ENCODE measurements at places on chromosomes 4 and X. TPM values are rescaled to one million over a fixed set of nuclear protein-coding genes. Genes with fewer than 3 reads are reported as not detected.

DNA sequence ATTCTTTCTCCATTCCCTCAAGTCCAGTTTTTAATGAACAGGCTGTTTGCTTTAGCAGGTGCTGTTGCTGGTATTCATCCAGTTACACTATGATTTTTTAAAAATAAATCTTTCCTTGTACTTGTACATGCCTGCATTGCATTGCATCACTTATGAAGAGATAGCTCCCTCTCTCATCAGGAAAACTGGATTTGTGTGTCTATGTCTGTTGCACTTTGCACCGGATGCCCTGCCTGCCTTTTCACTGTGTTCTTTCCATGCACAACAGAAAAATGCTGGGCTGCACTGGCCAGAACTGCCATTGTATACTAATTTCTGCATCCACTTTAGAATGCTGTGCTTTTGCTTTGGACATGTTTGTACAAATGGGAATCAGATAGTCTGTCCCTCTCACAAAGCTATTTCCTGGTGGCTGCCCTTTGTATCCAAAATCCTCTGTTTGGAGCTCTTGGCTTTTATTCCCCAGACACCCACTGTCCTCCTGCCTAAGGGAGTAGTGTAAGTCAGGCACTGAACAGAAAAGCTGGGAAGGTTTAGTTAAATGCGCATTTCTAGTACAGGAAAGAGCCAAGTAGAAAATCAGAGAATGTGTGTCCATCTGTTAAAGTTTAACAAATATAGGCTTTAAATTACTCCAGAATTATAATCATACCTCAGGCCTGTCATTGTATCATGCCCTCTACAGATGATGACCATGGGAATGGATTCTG is 119.1 kb downstream of the MBNL3 start:
- DNase-seq = no peak

DNA sequence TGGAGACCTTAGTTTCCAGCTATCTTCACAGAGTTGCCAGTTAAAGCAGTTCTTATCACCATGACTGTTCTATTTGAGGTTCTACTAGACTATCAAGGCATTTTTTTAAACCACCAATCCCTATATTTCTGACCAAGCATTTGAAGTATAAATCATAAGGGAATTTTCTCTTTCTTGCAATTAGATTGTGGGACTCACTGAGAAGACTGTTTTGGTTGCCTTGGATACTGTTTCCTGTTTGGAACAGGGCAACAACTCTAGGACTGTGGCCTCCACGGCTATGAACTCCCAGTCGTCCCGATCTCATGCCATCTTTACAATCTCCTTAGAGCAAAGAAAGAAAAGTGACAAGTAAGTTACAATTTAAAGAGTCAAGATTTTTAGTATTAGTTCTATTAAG is 11.8 kb downstream of the KIF4A start:
- no peak for DNase-seq

DNA sequence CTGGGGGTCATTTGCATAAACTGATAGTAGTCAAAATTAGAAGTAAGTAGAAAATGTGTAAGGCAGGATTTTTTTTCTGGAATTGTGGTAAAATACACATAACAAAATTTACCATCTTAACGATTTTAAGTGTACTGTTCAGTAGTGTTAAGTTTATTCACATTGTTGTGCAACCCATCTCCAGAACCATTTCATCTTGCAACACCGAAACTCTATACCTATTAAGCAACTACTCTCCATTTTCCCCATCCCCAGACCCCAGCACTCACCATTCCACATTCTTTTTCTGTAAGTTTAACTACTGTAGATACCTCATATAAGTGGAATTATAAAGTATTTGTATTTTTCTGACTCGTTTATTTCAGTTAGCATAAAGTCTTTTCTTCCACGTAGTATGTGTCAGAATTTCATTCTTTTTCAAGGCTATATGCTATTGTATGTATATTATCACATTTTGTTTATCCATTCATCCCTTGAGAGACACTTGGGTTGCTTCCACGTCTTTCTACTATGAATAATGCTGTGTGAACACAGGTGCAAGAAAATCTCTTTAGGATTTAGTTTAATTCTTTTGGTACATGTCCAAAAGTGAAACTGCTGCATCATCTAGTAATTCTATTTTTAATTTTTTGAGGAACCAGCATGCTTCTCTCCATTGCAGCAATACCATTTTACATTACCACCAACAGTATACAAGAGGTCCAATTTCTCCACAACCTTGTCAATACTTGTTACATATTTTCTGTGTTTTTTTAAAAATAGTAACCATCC is 39.1 kb upstream of the NSUN7 start:
- DNase-seq = no peak

DNA sequence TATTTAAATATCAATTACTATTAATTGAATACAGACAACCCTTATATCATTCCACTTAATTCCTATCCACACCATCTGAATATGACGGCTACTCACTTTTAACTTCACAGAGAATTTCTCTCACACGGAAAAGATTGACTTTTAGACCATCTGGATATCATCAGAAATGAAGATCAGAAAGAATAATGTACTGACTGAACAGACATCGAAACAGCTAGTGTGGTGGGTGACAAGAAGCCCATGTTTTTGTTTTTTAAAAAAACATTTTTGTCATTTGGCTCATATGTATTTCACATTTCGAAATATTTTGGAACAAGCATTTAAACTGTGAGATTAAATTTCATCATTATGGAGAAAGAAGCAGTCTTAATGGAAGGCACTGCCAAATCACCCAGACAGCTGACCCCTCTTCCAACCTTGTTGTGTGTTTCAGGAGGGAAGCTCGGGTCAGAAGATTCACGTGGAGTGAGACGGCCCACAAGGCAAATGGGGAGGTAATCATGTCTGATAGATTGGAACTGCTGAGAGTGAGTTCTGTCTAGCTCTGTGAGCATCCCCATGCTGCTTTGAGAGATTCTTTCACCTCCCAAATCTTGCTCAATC is 204.2 kb upstream of the RASGEF1B start:
- no peak for DNase-seq

DNA sequence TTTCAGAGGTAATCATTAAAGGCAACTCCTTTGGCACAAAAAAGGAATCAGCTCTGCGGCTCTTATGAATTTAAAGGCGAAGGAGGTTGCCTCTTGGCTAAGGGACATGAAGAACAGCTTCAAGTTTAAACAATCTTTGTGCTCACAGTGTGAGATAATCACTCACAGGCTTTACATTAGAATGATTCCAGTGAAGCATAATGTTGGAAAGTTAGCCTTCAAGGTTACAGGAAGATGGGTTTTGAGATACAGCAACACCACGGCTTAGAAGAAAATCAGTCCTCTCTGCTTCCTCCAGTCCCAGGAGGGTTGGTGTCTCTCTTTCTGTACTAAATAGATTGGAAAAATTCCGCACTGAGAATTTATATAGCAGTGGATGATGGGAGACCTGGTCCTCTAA is 11.6 kb upstream of the SCD5 start:
- no peak for DNase-seq

ZCCHC12 gene
- not detected for total RNA-seq

APLN gene
- total RNA-seq = 0.31 TPM

- no peak for DNase-seq
Observed at GRCh38 chr4:188466001-188466400, 326.8 kb downstream of the TRIML1 start.

DNA sequence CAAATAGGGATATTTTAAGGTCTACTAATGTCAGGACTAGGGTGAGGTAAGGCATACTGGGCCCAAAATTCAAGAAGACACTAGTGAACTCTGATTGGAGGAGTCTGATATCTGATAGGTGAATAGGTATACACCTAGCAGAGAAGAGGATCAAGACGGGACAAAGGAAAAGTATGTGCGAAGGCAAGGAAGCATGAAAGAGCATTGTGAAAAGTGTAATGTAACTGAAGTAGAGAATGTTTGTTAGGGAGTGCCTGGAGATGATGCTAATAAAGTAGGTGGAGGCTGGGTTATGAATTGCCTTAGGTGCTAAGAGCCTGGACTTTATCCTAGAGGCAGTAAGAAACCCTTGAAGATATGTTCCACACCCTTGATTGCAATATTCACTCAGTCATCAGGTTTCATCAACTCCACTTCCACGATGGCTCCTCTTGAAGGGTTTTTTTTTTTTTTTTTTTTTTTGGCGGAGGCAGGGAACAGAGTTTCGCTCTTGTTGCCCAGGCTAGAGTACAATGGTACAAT is 49.9 kb upstream of the XIAP start:
- DNase-seq = no peak

DNA sequence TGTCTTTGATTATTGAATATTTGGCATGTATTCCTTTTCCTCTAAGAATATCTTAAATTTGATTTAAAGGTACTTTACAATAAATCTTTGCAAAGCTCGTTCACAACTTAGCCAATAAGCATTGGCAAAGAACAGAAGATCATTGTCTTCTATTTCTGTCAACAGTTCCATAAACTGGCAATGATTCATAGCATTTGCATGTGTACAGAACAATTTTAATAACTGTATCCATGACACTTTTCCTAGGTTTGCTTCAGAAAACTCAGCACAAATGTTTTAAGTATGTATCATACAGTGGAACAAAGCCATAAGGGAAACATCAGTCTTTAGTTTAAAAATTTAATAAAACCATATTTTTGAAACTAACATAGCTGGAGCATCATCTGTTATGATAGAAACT is 462.7 kb upstream of the RPS6KA3 start:
- DNase-seq = no peak

GRCh38 chrX:75156531-75156945 is 455 bp upstream of the ABCB7 start:
- DNase-seq = peak; percentile 2

GRCh38 chr4:38034986-38035882 is 75.0 kb downstream of the PTTG2 start:
- peak; percentile 57 for DNase-seq

DNA sequence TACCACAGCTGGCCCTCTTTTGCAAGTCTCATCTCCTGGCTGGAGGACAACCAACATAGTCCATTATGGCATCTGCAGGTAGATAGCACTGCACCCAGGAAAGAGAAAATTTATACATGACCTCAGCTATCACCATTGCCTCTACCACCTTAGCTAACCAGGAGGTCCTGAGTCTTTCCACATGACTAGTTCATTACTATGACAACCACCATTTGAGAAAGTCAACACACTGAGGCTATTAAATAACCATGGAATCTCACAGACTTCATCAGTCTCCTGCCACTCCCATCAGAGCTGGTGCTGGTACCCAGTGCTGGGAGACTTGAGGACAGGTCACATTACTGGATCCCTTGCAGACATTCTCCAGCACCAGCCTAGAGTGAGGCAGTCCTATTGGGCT is 285.9 kb downstream of the GBA3 start:
- DNase-seq = no peak

NHSL2 gene
- total RNA-seq = not detected

DNA sequence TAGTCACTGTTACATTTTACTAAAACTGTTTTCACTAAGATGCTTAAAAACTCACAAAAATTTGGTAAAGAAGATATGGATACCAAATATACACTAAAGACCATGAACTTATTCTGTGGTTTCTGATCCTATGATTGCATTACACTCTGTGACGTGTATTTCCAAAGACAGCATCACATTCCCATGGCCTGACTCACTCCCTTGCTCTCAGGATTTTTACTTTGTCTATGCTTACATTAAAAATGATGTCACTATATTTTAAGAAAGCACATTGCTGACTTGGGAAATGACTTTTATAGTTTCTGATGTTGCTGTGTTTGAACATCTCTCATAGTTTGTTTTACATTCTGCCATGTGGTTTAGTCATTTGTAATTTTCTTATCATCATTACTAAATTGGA is 327.9 kb upstream of the MAGEB18 start:
- peak; percentile 89 for DNase-seq

NXF3 gene
- 0.38 TPM for total RNA-seq

GRCh38 chr4:52694936-52695335 is 35.8 kb upstream of the USP46 start:
- no peak for DNase-seq

DNA sequence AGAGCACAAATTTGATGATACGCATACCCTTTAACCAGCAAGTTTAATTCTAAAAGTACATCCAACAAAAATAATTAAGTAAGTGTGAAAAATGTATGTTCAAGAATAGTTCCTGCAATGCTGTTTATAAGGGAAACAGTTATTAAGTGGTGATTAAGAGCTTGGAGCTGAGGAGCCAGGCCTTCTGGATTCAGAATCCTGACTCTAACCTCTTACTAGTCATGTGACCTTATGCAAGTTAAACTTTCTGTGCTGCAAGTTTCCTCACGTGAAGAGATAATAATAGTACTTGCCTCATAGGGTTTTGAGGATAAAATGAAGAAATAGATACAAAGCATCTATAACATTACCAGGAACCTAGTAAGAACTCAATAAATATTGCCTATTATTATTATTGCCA is 77.7 kb downstream of the FAM13A start:
- DNase-seq = no peak

XAGE2 gene
- not detected for total RNA-seq

DKC1 gene
- total RNA-seq = 102 TPM

GRCh38 chrX:103878466-103879122 is 46.5 kb upstream of the RAB9B start:
- peak; percentile 60 for DNase-seq

SPOCK3 gene
- 0.26 TPM for total RNA-seq

DNA sequence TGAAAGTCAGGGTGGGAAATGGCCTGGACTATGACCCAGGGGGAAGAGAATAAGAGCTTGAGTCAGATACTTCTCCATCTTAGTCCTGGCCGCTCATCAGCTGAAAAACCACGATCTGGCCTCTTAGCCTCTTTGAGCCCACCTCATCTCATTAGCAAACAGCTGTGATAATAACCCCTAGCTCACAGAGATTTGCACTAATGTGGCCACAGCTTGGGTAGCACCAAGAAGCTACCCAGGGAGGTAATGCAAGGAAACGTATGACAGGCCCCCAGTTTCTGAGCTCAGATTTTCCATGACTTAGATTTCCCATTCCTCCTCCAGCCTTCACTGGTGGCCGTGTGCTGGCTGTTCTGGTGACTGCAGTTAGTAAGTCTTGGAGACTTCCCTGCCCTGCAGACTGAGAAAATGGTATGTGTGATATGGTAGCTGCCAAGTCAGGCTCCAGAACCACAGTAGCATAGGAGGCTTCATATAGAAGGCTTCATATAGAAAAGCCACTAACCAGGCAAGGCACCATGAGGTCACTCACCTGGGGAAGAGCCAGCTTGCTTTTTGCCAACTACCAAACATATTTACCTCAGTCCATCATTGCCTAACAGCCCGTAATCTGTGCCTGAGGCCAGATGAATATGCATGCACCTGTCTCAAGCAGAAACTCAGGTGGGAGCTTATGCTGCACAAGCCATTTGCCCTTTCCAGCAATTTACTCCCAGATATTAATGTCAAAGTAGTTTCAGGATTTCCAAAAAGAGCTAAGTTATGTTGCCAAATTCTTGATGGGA is 51.4 kb upstream of the GABRE start:
- DNase-seq = no peak

OPN1MW gene
- not detected for total RNA-seq

DNA sequence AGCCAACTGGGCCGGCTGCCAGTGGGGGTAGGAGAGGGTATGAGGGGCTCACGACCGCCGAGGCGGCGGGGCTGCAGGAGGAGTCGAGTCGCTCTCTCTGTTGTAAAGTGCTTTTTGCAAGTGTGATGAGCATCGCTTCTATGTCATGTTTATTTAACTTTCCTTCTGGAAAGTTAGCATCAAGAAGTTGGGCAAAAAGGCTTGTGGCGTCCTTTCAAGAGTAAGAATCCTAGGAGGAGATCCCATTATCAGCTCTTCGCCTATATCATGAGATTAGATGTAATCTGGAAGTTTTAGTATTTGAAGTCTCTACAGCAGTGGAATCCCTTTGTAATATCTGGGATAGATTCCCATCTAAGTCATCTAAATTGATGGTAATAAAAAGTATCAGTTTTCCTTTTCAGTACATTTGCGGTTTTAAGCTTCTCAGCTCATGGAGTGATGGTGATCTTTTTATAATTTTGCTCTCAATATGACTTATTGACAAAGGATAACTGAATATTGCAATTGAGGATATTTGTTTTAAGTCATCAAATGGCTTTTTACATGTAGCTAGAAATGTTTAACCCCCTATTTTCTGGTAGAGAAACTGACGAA is 1.7 kb downstream of the GALNT7 start:
- DNase-seq = no peak
